Cortex of kidney (tissue), 1 donor: ENCODE measurements at places on chromosomes 4 and X.

DNA sequence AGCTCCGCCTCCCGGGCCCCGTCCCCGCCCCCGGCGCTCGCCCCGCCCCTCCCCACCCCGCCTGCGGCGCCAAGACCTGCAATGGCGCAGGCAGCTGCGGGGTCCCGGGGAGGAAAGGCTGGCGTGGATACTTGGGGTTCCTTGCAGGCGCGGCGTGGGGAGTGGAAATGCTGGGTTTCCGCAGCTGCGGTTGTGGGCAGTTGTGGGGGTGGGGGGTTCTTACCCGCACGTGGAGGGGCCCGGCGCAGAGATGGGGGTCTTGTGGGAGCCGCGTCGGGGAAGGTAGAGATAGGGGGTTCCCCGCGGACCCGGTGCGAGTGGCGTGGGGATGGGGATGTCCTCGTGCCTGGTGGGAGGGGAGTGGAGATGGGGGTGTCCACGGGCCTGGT is 680 bp upstream of the ASMTL start:
- DNase-seq, result no peak

GRCh38 chr4:179467878-179468277 is 2025.6 kb upstream of the AGA start:
- DNase-seq, result no peak

GRCh38 chr4:107261241-107261874 is 225.2 kb upstream of the DKK2 start:
- no peak for DNase-seq

DNA sequence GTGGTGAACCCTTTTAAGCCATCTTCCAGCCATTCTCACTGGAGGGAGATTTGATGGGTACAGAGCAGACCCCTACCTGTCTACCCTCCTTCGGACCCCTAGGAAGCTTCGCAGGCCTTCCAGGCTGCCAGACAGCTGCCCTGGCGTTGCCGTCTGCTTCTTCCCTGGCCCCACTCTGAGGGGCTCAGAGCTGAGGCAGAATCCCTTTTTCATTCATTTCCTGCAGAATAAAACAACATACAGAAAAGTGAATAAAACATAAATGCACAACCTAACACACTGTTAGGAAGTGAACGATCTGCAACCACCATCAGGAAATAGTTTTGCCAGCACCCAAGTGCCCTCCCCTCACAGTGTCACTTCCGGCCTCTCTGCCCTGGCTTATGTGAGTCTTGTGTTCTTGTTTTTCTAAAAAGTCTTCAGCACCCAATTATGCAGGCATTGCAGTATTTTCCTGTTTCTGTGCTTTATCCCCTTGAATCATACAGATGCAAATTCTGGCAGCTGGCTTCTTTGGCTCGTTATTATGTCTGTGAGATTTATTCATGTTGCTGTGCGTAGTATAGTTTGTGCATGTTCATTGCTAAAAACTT is 5.6 kb upstream of the ADD1 start:
- no peak for DNase-seq

GRCh38 chrX:47172971-47173792 is 20.4 kb upstream of the UBA1 start:
- no peak for DNase-seq

DNA sequence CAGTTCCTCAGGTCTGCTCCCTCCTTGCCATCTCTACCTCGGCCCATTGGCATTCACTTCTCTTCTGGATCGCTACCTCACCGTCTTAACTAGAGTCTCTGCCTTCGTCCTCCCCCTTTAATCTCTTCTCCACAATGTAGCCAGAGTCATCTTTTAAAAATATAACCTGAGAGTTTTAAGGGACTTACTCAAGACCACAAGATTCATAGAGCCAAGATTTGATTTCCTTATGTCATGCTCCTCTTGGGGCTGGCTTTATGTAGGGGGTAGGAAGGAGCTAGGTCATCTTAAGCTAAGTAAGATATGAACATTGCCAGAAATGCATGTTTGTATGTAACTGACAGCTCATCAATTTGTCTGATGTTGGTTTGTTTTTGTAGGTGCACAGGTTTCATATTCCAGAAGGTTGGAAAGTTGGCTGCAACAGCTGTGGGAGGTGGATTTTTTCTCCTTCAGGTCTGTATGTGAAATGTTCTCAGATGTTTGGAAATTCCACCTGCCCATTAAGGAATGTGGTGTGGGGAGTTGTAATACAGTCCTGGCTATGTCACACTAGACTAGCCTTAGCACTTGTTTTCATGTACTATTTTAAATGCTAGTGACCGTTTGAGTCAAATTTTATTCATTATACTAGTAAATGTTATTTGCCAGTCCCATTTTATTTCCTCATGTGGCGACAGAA is 19.6 kb downstream of the FUNDC2 start:
- DNase-seq, result no peak

DNA sequence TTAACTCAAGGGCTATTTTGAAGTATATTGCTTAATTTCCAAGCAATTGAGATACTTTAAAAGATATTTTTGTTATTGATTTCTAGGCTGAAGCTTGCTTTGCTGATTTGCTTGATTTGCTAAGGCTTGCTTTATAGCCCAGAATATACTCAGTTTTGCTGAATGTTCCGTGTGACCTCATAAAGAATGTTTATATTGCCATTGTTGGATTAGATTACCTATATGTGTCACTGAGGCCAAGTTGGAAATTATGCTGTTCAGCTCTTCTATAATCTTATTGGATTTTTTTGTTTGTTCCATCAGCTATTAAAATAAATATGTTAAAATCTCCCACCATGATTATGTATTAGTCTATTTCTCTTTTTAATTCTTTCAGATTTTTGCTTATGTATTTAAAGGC is 13.0 kb downstream of the TBC1D19 start:
- no peak for DNase-seq

- DNase-seq, result no peak
Measured at GRCh38 chr4:15066140-15066539, 63.9 kb downstream of the CPEB2 start.

DNA sequence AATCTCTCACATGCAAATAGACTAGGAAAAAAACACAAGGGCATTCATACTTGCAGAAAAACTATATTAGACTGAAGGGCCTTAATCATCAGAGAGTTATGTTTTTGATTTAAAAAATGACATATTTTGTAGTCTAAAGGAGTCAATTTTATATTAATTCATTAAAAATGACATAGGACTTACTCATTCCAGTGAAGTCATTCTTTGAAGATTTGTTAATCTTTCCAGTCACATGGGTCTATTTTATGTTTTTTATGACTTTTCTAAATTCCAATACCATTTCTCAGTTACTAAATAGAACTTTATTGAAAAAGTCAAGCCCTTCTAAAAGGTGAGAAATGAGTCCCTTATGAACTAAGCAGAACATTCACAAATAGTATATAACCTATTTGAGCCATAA is 743.8 kb upstream of the INTU start:
- no peak for DNase-seq

GRCh38 chr4:144649646-144650045 is 3.7 kb downstream of the HHIP start:
- DNase-seq, result no peak

DNA sequence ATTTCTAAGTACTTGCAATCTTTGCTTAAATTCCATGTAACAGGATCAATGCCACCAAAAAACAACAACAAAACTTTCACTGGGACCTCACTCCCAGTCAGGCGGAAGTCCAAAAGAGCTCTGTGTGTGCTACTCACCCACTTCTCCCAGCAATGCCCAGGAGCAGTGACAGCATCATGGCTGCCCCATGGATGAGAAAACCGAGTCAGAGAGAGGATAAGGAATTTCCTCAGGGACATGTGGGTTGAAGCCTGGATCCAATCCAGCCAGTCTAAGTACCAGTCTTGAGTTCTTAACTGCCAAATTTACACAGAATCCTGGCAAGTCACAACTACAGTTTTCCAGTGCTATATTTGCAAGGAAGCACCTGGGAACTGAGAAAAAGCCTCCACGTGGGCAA is 64.5 kb downstream of the STX18 start:
- DNase-seq, result no peak
